RPMI7951 (cell line): ENCODE measurements at places on chromosomes 16 and 17. TPM values are rescaled to one million over a fixed set of nuclear protein-coding genes. Genes with fewer than 3 reads are reported as not detected.

DNA sequence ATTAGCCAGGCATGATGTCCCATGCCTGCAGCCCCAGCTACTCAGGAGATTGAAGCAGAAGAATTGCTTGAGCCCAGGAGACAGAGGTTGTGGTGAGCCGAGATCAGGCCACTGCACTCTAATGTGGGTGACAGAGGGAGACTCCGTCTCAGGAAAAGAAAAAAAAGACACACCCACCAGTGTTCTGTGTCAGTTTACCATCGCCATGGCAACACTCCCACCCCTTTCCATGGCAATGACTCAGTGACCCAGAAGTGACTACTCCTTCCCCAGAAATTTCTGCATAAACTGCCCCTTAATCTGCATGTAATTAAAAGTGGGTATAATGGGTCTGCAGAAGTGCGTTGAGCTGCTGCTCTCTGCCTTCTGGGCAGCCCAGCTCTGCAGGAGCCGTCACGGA is 4.0 kb upstream of the ZC3H18 start:
- DNase-seq, result peak; percentile 53

- no peak for DNase-seq
Observed at GRCh38 chr16:80463751-80464495, 76.9 kb upstream of the DYNLRB2 start.

DNA sequence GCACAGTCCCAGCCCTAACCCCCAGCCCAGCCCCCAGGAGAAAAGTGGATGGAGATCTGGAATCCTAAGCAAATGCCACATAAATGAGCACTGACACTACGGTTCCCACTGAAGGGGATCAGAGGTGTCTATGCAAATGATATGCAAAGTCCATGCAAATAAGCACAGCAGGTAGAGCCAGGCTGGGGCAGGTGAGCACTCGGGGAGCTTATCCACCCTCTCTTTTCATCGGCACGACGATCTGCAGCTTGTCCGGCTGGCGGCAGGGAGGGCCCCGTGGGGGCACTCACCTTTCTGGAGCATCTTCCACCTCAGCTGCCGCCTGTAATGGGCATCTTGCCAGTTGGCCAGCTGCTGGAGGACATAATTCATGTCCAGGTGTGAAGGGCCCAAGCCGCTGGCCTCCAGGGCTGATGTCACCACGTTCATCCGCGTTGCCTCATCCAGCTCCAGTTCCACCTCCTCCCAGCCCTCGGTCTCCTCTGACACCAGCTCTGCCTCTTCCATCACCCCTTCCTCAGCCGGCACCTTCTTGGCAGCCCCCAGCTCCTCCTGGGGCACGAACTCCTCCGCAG is 9.9 kb downstream of the HAP1 start:
- DNase-seq, result no peak

GRCh38 chr17:47744168-47745036 is 11.4 kb downstream of the TBX21 start:
- DNase-seq, result no peak

Gene PRSS8
- total RNA-seq, result not detected in 2 replicates

GRCh38 chr17:57001541-57001940 is 23.6 kb downstream of the SCPEP1 start:
- DNase-seq, result no peak

DNA sequence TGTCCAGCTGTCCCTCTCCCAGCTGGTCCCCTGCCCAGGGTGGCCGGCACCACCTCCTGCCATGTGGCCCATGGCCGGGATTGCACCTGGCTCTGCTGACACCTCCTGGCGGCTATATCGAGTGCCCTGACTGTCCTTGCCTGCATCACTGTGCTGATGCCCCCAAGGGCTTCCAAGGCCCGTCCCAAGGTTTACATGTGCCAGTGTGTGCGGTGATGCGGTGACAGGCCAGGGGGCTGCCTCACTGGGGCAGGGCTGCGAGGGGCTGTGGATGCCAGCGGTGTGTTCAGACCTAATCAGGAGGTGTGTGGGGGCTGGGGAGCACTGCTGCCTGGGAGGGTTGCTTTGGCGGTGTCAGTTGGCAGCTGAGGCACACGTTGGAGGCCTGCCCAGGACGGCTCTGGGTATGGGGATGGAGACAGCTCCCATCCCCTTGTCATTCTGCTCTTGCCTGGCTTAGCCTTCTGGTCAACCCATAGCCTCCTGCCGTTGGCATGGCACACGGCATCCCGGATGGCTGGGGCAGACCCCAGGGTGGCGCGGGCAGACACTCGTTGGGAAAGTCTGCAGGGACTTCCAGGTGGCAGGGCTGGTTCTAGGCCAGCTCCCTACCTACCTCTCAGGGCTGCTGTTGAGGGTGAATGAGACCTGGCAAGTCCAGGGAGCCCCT is 5.5 kb downstream of the MAP2K3 start:
- DNase-seq, result no peak

Gene BAIAP3
- 1.2 and 2.4 TPM in 2 replicates for total RNA-seq

Gene OMG
- not detected in 2 replicates for total RNA-seq

Gene FOXC2
- 1.3 and 1.6 TPM in 2 replicates for total RNA-seq

GRCh38 chr17:65753348-65753747 is 191.9 kb upstream of the AXIN2 start:
- no peak for DNase-seq

- DNase-seq, result no peak
Observed at GRCh38 chr17:77297693-77298666, 157.2 kb downstream of the SEC14L1 start.

- no peak for DNase-seq
Observed at GRCh38 chr17:38921756-38922411, 3.5 kb upstream of the LASP1NB start.

Gene ABCA10
- total RNA-seq, result 0.12 TPM in 1 of 2 replicates, not detected in the other

GRCh38 chr16:77877712-77878347 is 89.5 kb downstream of the VAT1L start:
- DNase-seq, result peak; percentile 96

DNA sequence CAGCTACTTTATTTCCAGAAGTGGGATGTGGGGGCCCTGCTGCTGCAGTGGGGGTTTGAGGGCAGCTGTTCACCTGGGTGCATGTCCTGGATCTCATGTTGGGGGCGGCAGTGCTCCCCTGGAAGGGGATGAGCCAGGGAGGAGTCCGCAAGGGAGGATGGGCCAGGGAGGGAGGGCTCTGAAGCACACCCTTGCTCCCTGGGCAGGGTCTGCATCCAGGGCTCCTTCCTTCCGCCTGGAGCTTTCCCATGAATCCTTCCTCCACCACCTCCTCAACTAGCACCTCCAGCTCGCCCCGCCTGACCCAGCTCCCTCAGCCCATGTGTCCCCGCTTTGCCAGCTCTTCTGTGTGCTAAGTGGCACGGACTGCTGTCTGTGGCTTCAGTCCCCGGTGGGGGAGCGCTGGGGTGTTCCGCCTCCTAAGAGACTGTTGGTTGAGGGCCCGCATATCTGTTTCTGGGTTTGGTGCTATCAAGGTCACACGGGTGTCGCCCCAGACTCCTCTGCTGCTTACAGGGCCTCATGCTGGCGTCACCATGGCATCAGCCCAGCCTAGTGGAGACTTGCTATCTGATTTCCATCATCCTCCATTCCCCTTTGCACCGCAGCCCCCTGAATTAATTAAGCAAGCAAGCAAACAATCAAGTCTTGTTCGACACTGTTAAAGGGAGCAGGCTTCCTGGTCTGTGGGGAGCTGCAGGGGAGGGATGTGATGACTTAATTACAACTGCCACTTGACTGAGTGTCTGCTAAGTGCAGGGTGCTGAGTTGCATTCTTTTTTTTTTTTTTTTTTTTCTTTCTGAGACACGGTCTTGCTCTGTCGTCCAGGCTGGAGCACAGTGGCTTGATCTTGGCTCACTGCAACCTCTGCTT is 71.8 kb downstream of the PRKCA start:
- DNase-seq, result peak; percentile 45

DNA sequence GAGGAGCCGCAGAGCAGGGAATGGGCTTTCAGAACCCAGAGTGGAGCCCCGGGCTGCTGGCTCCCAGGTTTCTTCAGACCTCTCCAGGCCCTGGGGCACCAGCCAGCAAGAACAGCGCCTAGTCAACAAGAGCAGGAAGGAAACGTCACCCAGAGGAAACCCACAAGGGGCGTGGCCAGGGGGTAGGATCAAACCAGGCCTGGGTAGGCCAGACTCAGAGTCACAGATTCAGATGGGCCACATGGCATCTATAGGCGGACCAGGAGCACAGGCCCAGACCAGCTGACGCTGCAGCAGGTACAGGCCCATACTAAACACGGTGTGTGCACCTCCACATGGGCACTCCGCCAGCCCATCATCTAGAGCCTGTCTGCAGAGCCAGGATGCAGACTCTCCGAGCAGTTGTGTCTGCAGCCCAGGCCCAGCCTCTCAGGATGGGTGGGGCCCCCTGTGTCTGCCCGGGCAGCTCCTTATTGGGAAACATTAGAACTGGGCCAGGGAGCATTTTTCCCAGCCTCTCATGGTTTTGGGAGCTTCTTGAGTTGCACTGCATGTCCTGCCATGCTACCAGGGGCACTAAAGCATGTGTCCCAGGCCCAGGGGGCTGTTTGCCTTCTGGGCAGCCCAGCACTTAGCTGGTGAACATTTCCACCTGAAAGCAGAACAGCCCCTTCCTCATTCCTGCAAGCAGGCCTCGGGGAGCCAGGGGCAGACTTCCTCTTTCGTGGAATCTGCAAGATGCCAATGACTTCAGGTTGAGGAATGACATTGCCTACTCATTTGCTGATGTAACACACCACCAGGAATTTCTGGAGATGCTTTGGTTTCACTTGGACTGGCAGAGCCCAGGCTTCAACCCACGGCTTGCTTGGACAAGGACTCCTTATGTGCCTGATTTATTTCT is at the start of gene NLRP1:
Gene NLRP1 (minus strand): TSS at position 127 of the 904 bp plus-strand sequence. CDS start 552 bp downstream, outside the sequence.
- DNase-seq, result peak; percentile 89
